ENCODE measurements at places on chromosomes 16 and 17. TPM values are rescaled to one million over a fixed set of nuclear protein-coding genes. Genes with fewer than 3 reads are reported as not detected.

GRCh38 chr17:42271006-42271778 is 5.0 kb downstream of the STAT5B start:
- H3K4me1 ChIP-seq: peaks cover 59% of the 10 kb centered on the region
- no peaks in the 10 kb centered on the region for H3K36me3 ChIP-seq
- H3K27ac ChIP-seq: peak overlapping the region; percentile 94
- no peak for DNase-seq
- H3K4me3 ChIP-seq: peak overlapping the region; percentile 55

GRCh38 chr17:43442711-43443110 is 41.1 kb upstream of the DHX8 start:
- H3K27me3 ChIP-seq: no peaks in the 10 kb centered on the region
- DNase-seq: no peak
- H3K36me3 ChIP-seq: no peaks in the 10 kb centered on the region
- H3K4me1 ChIP-seq: no peaks in the 10 kb centered on the region

DNA sequence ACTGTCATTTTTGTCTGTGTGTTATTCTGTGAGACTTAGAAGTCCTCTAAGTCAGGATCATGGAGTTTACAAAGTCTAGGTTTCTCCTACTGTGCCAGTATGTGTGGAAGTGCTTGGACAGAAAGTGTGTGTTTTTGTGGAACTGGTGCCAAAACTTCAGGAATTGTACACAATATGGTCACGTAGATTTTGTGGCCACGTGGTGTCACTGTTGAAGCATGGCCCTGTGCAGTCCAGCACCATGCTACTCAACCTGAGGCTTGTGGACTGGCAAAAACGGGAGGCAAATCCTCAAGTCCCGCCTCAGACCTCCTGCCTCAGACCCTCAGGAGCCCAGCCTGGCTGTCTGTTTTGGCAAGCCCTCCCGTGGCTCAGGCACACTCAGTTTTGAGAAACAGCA is 16.7 kb upstream of the ALKBH5 start:
- H3K4me1 ChIP-seq: no peaks in the 10 kb centered on the region
- H3K27ac ChIP-seq: no peak overlapping the region
- no peak for DNase-seq
- H3K36me3 ChIP-seq: no peaks in the 10 kb centered on the region

DNA sequence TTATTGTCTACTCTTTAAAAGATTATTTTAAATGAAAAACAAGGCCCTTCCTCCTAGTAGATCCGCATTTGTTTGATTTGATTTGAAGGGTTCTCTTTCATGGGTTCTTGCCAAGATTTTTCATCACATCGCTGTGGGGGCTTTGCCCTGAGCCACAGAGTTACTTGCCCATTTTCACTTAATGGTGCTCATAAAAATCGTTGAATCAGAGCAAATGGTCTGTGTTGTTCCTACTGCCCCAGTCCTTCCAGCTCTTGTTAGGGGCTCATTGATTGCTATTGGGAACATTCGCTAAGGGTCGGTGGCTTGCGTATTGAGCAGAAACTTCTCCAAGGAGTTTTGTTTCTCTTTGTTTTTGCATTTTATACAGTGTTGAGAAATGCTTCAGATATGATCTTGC is 1023.4 kb upstream of the CDH8 start:
- H3K36me3 ChIP-seq: no peaks in the 10 kb centered on the region
- H3K4me1 ChIP-seq: no peaks in the 10 kb centered on the region
- H3K4me3 ChIP-seq: no peak overlapping the region
- H3K27me3 ChIP-seq: no peaks in the 10 kb centered on the region

GRCh38 chr16:26795184-26795583 is 271.5 kb upstream of the C16orf82 start:
- no peaks in the 10 kb centered on the region for H3K27me3 ChIP-seq
- H3K27ac ChIP-seq: no peak overlapping the region
- no peak overlapping the region for H3K4me3 ChIP-seq
- H3K4me1 ChIP-seq: no peaks in the 10 kb centered on the region
- no peak for DNase-seq
- no peaks in the 10 kb centered on the region for H3K36me3 ChIP-seq

DNA sequence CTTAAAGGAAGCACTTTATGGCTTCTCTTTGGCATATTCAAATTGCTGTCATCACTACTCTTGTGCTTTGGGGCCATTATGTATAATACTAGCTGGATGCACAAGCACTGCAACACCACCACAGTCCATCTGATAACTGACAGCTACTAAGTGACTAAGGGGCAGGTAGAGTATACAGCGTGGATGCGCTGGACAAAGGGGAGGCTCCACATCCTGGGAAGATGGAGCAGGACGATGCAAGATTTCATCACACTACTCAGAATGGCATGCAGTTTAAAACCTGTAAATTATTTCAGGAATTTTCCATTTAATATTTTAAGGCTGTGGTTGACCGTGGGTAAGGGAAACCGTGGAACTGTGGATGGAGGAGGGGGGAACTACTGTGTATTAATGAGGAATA is 25.0 kb downstream of the MPRIP start:
- H3K27me3 ChIP-seq: no peaks in the 10 kb centered on the region
- no peak for DNase-seq
- H3K36me3 ChIP-seq: no peaks in the 10 kb centered on the region
- H3K4me3 ChIP-seq: no peak overlapping the region
- peak overlapping the region; percentile 44 for H3K27ac ChIP-seq
- peaks cover 11% of the 10 kb centered on the region for H3K4me1 ChIP-seq

GRCh38 chr16:85535352-85536072 is 77.6 kb upstream of the GSE1 start:
- no peak overlapping the region for H3K4me3 ChIP-seq
- DNase-seq: no peak
- no peaks in the 10 kb centered on the region for H3K27me3 ChIP-seq
- no peaks in the 10 kb centered on the region for H3K4me1 ChIP-seq

- no peaks in the 10 kb centered on the region for H3K4me1 ChIP-seq
- no peaks in the 10 kb centered on the region for H3K36me3 ChIP-seq
- H3K4me3 ChIP-seq: no peak overlapping the region
- H3K27me3 ChIP-seq: no peaks in the 10 kb centered on the region
- no peak for DNase-seq
Measured at GRCh38 chr16:65658349-65658748, 536.5 kb upstream of the CDH11 start.

- no peaks in the 10 kb centered on the region for H3K36me3 ChIP-seq
- no peak for DNase-seq
- H3K4me1 ChIP-seq: no peaks in the 10 kb centered on the region
- no peak overlapping the region for H3K27ac ChIP-seq
Measured at GRCh38 chr16:20216591-20217217, 110.6 kb downstream of the GP2 start.

- H3K4me3 ChIP-seq: peak overlapping the region; percentile 81
- no peaks in the 10 kb centered on the region for H3K36me3 ChIP-seq
- H3K27me3 ChIP-seq: no peaks in the 10 kb centered on the region
- peak overlapping the region; percentile 81 for H3K27ac ChIP-seq
Measured at GRCh38 chr17:80101946-80102663, 724 bp downstream of the GAA start.

GRCh38 chr17:55818451-55819375 is 67.9 kb downstream of the PCTP start:
- H3K27ac ChIP-seq: no peak overlapping the region
- H3K4me1 ChIP-seq: no peaks in the 10 kb centered on the region
- no peaks in the 10 kb centered on the region for H3K27me3 ChIP-seq
- DNase-seq: no peak

GRCh38 chr17:1800240-1800639 is 29.5 kb downstream of the SMYD4 start:
- no peaks in the 10 kb centered on the region for H3K27me3 ChIP-seq
- H3K27ac ChIP-seq: no peak overlapping the region
- H3K4me1 ChIP-seq: no peaks in the 10 kb centered on the region
- no peak overlapping the region for H3K4me3 ChIP-seq
- DNase-seq: no peak

The KRT32 gene
- total RNA-seq: 0.72 TPM

The CPHXL2 gene
- not detected for total RNA-seq

The WWOX gene
- 12.5 TPM for total RNA-seq

The C17orf50 gene
- not detected for total RNA-seq

The COPZ2 gene
- total RNA-seq: 5.4 TPM

The CARD14 gene
- total RNA-seq: not detected

The CD300H gene
- not detected for total RNA-seq

The SPATA22 gene
- not detected for total RNA-seq

Data from Panc1 (cell line).